Cardiac muscle cell (in vitro differentiated cells and primary cell): ENCODE measurements at places on chromosomes 12 and 14. TPM values are rescaled to one million over a fixed set of nuclear protein-coding genes. Genes with fewer than 3 reads are reported as not detected.

DNA sequence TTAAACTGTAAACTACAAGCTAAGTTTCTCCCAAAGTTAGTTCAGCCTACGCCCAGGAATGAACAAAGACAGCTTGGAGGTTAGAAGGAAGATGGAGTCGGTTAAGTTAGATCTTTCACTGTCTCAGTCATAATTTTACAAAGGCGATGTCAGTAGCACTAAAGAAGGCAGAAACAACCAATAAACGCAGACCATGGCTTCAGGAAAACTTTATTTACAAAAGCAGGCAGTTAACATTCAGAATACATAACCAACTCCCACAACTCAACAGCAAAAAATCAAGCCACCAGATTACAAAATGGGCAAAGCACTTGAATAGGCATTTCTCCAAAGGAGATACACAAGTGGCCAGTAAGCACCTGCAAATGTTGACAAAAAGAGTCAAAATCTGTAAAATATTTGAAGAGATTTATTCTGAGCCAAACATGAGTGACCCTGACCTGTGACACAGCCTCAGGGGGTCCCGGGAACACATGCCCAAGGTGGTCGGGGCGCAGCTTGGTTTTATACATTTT lies 8.8 kb upstream of the ULK1 start:
- no peaks in the 10 kb centered on the region for H3K4me1 ChIP-seq
- no peak overlapping the region for H3K4me3 ChIP-seq
- H3K36me3 ChIP-seq = no peaks in the 10 kb centered on the region
- H3K27ac ChIP-seq = no peak overlapping the region
- H3K27me3 ChIP-seq = no peaks in the 10 kb centered on the region

DNA sequence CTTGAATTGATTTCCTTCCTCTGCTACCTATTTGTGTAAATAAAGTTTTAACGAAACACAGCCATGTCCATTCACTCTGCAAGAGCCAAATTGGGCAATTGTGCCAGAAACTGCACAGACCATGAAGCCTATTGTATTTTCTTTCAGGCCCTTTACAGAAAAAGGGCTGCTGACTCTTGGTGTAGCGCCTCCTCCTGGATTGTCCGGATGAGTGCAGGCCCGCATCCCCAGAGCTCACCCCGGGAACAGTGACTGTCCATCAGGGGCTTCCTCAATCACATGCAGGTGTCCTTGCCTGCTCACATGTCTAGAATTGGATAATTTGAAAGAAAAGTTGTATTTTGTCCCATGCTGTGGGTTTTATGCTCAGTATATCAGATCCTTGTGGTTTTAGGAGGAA lies 1282.2 kb downstream of the AACS start:
- DNase-seq = no peak
- no peaks in the 10 kb centered on the region for H3K36me3 ChIP-seq
- no peaks in the 10 kb centered on the region for H3K27me3 ChIP-seq
- H3K27ac ChIP-seq = no peak overlapping the region

- no peak overlapping the region for H3K27ac ChIP-seq
- no peaks in the 10 kb centered on the region for H3K27me3 ChIP-seq
- DNase-seq = no peak
- no peak overlapping the region for H3K4me3 ChIP-seq
- peaks cover 2% of the 10 kb centered on the region for H3K4me1 ChIP-seq
Measured at GRCh38 chr12:11689591-11690186, 40.2 kb downstream of the ETV6 start.

- H3K27ac ChIP-seq = no peak overlapping the region
- H3K27me3 ChIP-seq = no peaks in the 10 kb centered on the region
- no peak for DNase-seq
- H3K36me3 ChIP-seq = no peaks in the 10 kb centered on the region
- no peak overlapping the region for H3K4me3 ChIP-seq
Measured at GRCh38 chr14:63881926-63882325, 29.1 kb downstream of the SYNE2 start.

DNA sequence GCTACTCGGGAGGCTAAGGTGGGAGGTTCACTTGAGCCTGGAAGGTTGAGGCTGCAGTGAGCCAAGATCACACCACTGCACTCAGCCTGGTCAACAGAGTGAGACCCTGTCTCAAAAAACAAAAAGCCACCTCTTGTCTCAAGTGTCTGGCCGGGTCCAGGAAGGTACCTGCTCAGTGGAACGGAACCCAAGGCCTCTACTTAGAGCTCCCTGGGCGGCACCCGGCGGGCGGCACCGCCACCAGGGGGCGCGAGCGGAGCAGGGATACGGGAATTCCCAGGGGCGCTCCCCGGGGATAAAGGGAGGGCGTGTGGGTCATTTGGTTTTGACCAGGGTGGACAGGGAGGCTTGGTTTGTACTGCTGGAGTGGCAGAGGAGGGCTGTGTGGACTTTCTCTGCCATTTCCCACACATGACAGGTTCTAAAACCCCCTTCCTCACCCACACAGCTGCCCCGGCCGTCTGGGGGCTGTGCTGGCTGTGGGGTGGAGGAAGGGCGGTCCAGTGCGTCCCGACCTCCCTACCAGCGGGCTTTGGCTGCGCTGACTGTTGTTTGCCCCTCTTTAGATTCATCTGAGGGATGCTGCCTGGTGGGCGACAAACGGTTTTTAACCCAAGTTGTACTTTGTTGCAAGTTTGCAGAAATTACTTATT lies 91.4 kb downstream of the SETD3 start:
- H3K4me3 ChIP-seq = no peak overlapping the region
- H3K4me1 ChIP-seq = no peaks in the 10 kb centered on the region
- peak; percentile 67 for DNase-seq
- H3K27me3 ChIP-seq = no peaks in the 10 kb centered on the region
- H3K36me3 ChIP-seq = no peaks in the 10 kb centered on the region

The PIWIL1 gene
- total RNA-seq = not detected in 2 replicates

DNA sequence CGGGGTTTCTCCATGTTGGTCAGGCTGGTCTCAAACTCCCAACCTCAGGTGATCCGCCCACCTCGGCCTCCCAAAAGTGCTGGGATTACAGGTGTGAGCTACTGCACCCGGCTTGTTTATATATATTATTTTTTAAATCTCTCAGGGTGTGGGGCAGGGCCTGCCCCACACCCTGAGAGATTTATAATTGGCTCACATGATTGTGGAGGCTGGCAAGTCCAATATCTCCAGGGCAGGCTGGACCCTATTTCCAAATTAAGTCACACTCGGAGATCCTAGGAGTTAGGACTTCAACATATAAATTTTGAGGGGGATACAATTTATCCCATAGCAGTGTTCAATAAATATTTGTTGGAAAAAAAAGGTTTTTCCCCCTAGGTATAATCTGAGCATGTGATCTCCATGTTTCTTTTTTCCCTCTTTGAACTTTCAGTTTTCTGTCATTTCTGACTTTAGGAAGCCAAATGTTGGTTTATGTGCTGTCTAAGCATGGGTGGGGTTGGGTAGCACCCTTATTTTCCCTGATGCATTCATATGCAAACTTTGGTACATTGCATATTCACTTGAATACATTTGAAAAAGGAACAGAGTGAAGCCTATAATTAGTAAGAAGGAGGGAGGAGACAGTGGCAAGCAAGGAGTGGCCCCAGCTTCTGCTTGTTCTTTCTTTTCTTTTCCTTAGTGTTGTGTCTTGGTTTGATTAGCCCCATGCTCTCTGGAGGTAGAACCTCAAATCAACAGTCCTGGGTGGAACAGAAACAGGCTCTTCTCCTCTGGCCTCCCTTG lies 8.7 kb upstream of the A2ML1 start:
- no peak overlapping the region for H3K4me3 ChIP-seq
- H3K27ac ChIP-seq = no peak overlapping the region
- H3K36me3 ChIP-seq = no peaks in the 10 kb centered on the region
- H3K4me1 ChIP-seq = no peaks in the 10 kb centered on the region

GRCh38 chr14:52395728-52396127 lies 81.6 kb downstream of the PTGER2 start:
- no peaks in the 10 kb centered on the region for H3K36me3 ChIP-seq
- no peak overlapping the region for H3K27ac ChIP-seq
- H3K4me3 ChIP-seq = no peak overlapping the region
- no peaks in the 10 kb centered on the region for H3K4me1 ChIP-seq

GRCh38 chr12:26389343-26389742 lies 194.0 kb downstream of the SSPN start:
- H3K36me3 ChIP-seq = no peaks in the 10 kb centered on the region
- DNase-seq = no peak
- no peaks in the 10 kb centered on the region for H3K4me1 ChIP-seq
- peaks cover 7% of the 10 kb centered on the region for H3K27me3 ChIP-seq
- no peak overlapping the region for H3K27ac ChIP-seq
- H3K4me3 ChIP-seq = no peak overlapping the region

The POU6F1 gene
- total RNA-seq = 1.5 and 3.8 TPM in 2 replicates

The MAP3K9 gene
- 7.4 and 10.9 TPM in 2 replicates for total RNA-seq

DNA sequence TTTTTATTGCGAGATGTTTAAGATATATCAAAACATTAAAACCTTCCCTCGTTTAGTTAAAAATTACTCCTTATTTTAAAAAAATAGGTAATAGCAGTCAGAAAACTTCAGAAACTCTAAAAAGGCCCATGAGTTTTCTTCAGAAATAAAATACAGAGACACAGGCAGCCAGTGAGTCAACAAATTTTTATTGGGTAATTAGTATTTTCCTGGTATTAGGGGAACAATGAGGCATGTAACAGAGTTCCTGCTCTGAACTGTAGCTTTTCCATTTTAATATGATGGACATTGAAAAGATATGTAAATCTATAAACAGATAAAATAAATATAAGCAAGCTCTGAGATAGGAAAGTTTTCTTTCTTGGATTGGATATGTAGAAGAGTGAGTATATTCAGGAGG lies 399 bp upstream of the ZNF705A start:
- H3K4me1 ChIP-seq = no peaks in the 10 kb centered on the region
- H3K36me3 ChIP-seq = no peaks in the 10 kb centered on the region
- H3K27me3 ChIP-seq = no peaks in the 10 kb centered on the region
- H3K4me3 ChIP-seq = no peak overlapping the region

The PSMC1 gene
- total RNA-seq = 164 and 189 TPM in 2 replicates

DNA sequence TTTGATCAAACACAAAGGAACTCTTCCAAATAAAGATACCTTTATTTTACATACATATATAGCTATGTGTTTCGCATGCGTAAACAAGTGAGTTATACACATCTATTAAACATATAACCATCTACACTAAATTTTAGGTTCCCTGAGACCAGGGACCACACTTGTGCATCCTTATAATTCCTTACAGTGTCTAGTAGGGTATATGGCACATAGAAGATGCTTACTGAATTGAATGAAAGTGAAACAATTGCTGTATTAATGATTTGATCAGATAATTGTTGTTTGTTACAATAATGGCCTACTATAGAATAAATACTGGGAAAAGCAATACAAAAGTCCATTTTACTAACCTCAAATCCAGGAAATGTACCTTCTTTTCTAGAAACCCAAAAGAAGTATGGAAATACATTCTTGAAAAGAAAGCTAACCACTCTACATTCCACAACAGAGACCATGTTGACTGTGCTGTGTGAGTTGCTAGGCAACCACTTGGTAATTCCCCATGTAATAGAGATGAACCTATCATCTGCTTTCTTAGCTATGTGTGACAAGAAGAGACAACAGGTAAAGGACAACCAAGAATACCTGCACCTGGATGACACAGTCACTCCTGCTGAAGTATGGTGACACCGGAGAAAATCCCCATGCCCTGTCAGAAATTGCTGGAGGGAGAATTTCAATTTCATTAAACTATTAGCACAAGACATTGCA lies 11.9 kb upstream of the CIPC start:
- H3K4me1 ChIP-seq = peaks cover 20% of the 10 kb centered on the region
- no peak overlapping the region for H3K27ac ChIP-seq
- H3K36me3 ChIP-seq = no peaks in the 10 kb centered on the region
- no peaks in the 10 kb centered on the region for H3K27me3 ChIP-seq

DNA sequence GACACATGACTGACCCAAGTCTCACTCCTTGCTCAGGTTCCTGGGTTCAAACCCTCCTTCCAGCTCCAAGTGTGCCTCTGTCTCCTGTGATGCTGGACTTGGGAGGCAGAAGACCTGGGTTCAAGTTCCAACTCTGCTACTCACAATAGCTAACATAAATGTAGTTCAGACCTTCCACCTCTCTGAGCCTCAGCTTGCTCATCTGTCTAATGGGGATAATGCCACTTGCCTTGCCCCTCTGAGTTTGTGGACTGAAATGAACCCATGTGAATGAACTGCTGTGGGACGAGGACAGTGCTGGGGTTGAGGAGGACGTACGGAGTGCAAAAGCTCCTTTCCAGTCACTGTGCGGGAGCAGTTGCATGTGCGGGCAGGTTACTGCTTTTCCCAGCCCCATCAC lies 40.9 kb downstream of the ACADS start:
- H3K4me1 ChIP-seq = peaks cover 22% of the 10 kb centered on the region
- H3K27ac ChIP-seq = peak overlapping the region; percentile 76
- H3K27me3 ChIP-seq = no peaks in the 10 kb centered on the region
- H3K4me3 ChIP-seq = no peak overlapping the region

GRCh38 chr14:103187911-103188310 lies 64.7 kb downstream of the TNFAIP2 start:
- no peak overlapping the region for H3K4me3 ChIP-seq
- no peaks in the 10 kb centered on the region for H3K36me3 ChIP-seq
- no peak overlapping the region for H3K27ac ChIP-seq
- DNase-seq = no peak
- peaks cover 27% of the 10 kb centered on the region for H3K27me3 ChIP-seq

The MYBPC1 gene
- not detected in 2 replicates for total RNA-seq

GRCh38 chr12:69685810-69686209 lies 13.3 kb downstream of the BEST3 start:
- no peaks in the 10 kb centered on the region for H3K27me3 ChIP-seq
- DNase-seq = peak; percentile 22
- no peak overlapping the region for H3K27ac ChIP-seq
- no peak overlapping the region for H3K4me3 ChIP-seq
- H3K36me3 ChIP-seq = no peaks in the 10 kb centered on the region

- H3K36me3 ChIP-seq = no peaks in the 10 kb centered on the region
- no peak overlapping the region for H3K4me3 ChIP-seq
- H3K27ac ChIP-seq = no peak overlapping the region
- H3K27me3 ChIP-seq = no peaks in the 10 kb centered on the region
- DNase-seq = peak; percentile 75
Measured at GRCh38 chr12:51683763-51684357, 92.8 kb downstream of the SCN8A start.

The ERH gene
- total RNA-seq = 97.0 and 117 TPM in 2 replicates

DNA sequence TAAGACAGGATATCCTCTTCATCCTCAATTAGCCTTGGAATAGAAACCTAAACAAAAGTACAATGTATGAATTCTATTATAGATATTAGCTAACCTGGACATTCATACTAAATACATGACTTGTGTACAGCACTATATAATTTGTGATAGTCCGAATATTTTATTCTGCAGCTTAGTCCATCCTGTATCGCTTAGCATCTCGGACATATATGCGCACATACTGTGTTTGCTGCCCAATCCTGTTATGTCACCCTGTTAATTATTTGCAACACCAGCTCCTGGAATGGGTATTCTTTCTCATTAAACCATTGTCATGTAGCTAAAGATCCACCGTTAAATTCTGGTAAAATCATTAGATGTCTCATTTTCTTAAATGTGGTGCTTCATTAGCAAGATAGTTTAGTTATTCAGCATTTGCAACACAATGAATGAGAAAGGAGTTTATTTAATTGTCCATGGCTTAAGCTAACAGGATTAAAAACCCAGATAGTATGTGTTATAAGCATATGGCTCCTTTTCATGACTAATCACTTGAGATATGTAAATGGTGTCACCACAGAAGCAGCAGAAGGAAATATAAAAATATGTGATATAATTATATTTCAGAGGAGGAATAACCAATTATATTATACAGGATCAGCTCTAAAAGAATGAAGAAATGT lies 156.0 kb upstream of the ARHGAP5 start:
- no peaks in the 10 kb centered on the region for H3K4me1 ChIP-seq
- no peaks in the 10 kb centered on the region for H3K27me3 ChIP-seq
- H3K27ac ChIP-seq = no peak overlapping the region

The PTPRB gene
- 0.21 and 0.25 TPM in 2 replicates for total RNA-seq
